ENCODE measurements at places on chromosomes 5 and 9.

- DNase-seq: no peak
These were observed 17.8 kb downstream of the ACTL7B start for GRCh38 chr9:108838017-108838416.

GRCh38 chr9:33956544-33956943 is 92.1 kb downstream of the UBAP2 start:
- DNase-seq: no peak

DNA sequence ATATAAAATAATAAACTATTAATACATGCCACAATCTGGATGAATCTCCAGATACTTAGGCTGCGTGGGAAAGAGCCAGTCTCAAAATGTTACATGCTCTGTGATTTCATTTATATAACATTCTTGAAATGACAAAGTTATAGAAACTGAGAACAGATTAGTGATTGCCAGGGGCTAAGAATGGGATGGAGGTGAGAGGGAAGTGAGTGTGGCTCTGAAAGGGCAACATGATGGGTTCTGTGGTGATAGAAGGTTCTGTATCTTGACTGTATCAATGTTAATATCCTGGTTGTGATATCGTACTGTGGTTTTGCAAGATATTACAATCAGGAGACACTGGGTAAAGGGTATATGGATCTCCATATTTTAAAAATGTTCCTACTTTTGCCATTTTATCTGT is 50.7 kb downstream of the SPEF2 start:
- DNase-seq: no peak

GRCh38 chr9:123893115-123893514 is 36.8 kb downstream of the DENND1A start:
- no peak for DNase-seq

DNA sequence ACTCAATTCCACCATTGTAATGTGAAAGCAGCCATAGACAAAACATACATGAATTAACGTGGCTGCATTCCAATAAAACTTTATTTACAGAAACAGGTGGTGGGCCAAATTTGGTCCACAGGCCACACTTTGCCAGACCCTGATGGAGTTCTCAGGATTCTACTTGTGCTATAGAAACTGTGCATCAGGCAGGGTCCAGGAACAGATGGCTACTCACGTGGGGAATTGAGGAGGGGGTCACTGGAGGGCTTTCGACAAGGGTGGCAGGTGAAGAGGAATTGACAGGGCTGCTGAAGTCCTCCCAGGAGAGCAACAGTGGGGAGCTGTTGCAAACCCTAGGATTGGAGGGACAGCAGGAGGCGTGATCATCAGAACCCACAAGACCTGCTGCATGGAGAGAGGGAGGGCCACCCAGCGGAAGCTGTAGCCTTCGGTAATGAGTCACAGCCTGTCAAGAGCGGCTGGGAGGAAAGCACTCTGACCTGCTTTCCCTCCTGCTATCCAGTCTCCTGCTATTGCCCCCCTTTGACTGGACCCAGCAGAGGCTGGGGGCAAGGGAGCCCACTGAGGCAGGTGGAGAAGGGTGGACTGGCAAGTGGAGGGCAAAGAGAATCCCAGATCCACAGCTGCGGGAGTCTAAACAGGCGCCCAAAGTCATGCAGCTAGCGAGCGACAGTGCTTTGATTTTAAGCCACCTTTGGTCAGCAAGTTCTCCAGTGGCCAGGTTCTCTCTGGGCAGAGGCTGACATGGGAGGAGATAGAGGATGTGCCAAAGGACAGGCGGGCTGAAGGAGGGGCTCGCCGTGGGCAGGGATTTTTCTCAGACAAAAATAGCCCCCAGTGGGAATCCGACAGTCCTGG is 138.3 kb upstream of the SMIM23 start:
- DNase-seq: peak; percentile 65
